ENCODE measurements at places on chromosomes 2 and 18.

GRCh38 chr2:38268691-38269327 lies 108.3 kb downstream of the ATL2 start:
- no peak for DNase-seq

DNA sequence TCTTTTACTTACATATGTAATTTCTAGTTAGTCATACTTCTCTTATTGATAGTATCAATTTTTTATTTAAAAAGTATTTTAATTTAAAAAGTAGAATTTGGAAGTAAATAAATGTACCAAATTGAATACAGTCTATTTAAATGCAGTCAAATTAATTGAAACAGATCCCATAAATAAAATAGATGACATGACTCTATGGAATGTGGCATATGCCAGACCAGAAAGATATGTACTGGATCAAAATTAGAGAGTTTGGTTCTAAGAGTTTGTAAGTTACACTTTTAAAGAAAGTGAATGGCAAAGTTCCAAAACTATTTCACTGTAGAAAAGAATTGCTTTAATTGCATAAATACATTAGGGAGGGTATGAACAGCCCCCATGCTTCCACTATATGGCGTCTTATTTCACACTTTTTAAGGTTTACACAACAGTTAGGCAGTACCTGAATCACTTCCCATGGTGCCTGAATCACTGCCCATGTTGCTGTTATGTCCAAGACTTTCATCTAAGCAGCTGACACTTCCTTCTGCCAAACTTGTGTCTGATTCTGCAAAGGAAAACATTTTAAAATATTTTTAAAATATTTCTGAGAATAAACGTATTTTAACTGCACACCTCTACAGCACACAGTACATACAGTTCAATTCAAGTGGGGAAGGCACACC lies 25.2 kb downstream of the IFIH1 start:
- no peak for DNase-seq

DNA sequence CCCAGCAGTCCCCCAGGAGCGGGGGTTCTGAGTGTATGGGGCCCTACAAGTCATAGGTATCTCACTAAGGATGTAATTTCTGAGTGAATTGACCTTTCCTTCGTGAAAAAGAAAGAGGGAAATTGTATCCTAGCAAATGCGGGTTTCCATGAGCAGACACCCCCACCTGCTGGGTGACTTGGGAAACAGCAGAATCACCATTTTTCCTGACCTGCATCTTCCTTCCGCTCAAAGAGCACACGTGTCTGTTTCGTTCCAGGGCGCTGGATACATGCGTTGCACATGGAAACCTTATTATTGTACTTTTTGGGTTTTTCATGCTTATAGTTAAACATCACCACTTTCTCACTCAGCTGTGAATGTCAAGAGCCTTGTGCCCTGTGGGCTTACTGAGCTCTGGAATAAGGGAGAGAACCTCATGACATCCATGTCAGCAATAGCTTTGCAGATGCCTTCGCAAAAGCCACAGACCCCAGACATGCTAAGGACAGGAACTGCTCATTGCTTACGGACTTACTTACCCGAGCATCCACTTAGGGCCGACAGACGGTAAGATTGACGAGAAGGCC lies 132.8 kb downstream of the TPO start:
- DNase-seq, result peak; percentile 24

- no peak for DNase-seq
Observed at GRCh38 chr18:3305933-3306332, 44.0 kb downstream of the MYL12B start.

GRCh38 chr18:22283397-22283796 lies 114.0 kb downstream of the GATA6 start:
- no peak for DNase-seq

GRCh38 chr2:64005707-64006356 lies 13.4 kb downstream of the VPS54 start:
- no peak for DNase-seq

DNA sequence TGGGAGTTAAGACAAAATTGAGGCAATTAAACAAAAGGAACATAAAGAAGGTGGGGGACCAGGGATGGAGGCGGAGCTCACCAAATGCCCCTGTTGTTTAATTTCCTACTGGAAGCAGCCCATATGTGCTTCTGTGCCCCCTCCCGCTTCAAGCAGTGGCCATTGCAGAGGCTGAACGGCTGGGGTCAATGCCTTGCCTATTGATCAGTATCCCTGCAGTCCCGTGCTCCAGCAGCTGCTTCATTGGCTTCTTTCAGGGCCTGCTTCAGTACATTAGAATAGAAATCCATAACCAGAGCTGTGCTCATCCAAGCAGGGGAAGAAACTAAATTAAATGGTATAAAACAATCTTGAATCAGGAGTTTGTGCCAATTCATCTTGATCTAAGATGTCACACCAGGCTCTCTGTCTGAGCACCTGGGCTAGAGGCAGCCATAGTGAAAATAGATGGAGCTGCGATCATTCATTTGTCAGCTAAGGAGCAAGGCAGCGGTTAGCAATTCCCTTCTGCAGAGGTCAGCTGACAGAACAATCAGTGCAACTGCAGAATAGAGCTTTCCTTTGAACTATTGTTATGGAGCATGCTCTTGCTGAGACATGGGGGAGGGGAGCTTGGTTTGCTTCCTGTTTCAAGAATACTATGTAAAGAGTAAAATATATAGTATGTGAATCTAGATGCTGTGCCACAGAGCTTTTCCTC lies 222.4 kb downstream of the WDR7 start:
- DNase-seq, result peak; percentile 23

DNA sequence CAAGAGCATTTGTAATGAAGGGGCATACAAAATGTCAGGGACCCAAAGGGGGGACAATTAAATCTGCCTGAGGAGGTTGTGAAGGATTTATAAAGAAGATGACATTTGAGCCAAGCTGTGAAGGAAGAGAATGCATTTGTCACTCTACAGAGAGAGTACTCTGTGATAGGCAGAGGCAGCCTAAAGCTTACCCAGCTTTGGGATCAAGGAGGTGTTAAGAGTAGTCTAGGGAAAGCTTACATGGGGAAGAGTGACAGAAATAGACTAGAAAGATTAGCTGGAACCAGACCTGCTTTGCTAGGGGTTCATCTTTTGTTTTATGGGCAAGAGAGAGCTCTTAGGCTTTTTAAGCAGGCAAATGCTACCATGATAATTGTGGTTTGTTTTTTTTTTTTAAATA lies 169.1 kb upstream of the CYP26B1 start:
- DNase-seq, result no peak

GRCh38 chr2:134137182-134137611 lies 116.7 kb upstream of the MGAT5 start:
- DNase-seq, result no peak

- DNase-seq, result no peak
Observed at GRCh38 chr2:197433780-197434438, 919 bp downstream of the SF3B1 start.

GRCh38 chr2:26721115-26722032 lies 28.9 kb downstream of the KCNK3 start:
- DNase-seq, result no peak

DNA sequence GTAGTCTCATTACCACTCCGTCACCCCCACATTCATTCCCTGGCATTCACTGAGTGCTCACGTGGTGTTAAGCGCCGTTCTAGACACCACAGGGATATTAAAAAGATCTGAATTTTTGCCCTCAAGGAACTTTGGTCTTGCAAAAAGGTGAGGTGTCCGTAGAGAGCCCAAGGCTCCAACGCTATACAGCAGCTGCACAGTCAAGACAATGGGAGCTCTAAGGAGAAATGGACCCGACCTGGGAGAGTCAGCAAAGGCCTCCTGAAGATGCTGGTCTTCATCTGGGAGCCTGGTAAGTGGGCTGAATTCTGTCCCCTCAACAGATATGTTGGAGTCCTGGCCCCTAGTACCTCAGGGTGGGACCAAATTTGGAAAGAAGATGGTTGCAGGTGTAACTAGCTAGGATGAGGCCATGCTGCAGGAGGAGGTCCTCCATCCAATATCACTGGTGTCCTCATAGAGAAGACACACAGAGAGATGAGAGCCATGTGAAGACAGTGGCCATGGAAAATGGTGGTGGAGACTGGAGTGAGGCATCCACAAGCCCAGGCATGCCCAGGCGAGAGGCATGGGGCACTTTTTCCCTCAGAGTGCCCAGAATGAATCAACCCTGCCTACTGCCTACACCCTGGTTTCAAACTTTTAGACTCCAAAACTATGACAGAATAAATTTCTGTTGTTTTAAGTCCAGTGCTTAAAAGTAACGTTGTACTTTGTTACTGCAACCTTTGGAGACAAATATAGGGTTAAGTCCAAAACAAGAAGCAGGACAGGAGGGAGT lies 247.3 kb downstream of the TTC32 start:
- DNase-seq, result no peak

GRCh38 chr2:7633566-7634153 lies 716.4 kb downstream of the RNF144A start:
- no peak for DNase-seq

DNA sequence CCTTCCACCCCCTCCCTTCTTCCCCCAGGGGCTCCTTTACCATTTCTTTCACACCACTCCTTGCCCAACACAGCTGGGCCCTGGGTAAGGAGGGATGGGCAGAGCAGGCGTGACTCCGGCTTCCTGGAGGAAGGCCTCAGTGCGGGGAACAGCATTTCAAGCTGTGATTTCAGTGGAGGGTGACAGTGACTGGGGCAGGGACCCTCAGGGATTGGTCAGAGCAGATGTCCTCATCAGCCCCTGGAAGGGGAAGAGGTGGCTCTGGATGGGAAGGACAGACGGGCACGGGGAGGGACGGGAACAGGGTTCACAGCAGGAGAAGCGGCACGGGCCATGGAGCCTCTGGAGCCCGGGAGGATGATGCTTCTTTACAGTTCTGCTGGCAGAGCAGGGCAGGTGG lies 130.8 kb upstream of the TWIST2 start:
- no peak for DNase-seq

DNA sequence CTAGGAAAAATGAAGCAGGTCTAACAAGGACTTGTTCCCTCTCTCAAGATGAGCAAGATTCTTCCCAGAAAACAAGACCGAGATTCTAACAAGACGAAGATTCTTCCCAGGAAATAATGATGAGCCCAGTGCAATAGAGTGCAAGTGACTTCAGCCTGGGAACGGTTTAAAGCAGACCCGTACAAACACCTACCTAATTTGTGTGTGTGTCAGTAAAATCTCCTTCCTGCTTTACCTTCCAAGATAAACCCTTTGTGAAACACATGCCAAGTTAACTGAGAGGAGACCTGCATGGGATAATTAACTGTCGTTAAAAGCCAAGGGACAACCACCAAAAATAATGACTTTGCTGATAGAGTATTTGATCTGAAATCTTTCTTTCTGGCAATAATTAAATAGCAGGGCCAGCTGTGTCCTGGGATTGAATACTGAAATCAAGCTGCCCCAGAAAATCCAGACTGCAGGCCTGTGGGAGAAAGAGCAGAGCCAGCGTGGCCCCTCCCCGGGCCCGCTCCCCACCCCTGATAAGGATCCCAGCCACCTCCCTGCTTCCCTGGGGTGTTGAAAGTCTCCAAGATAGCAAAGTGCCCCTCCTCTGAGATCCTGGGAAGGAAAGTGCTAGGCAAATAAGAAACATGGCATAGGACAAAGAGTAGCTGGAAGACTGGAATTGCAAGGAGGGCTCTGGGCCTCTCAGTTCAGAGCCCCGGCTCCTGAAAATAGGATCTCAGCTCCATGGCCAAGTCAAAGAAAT lies 145.5 kb downstream of the CYP26B1 start:
- DNase-seq, result no peak

DNA sequence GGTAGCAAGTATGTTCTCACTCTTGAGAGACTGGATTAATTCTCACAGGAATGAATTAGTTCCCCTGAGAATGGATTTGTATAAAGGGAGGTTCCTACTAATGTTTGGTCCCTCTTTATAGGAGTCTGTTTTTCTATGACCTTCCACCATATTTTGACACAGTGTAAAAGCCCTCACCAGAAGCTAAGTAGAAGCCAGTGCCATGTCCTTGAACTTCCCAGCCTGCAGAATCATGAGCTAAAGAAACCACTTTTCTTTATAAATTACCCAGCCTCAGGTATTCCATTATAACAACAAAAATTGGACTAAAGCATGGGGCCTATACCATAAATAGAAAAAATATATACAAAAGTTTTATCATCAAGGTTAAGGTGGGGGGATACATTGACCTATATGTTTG lies 227.9 kb upstream of the DTNA start:
- no peak for DNase-seq

DNA sequence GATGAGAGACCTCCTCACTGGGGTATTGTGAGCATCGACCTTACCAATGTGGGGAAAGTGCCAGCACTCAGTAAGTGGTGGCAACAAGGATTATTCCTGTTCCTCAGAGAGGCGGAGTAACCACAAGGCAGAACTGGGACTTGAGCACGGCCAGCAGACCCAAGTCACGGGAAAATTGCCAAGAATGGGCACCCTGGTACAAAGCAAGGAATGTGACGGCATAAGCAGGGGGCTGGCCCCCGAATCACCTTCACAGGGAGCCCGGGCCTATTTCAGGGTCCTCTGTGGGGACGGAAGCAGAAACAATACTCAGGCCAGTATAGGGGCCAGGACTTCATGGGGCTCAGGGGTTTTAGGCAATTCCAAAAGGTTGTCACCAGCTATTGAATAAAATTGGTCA lies 25.4 kb downstream of the CENPA start:
- no peak for DNase-seq

- DNase-seq, result no peak
Observed at GRCh38 chr2:142872882-142873724, 4.4 kb upstream of the KYNU start.

DNA sequence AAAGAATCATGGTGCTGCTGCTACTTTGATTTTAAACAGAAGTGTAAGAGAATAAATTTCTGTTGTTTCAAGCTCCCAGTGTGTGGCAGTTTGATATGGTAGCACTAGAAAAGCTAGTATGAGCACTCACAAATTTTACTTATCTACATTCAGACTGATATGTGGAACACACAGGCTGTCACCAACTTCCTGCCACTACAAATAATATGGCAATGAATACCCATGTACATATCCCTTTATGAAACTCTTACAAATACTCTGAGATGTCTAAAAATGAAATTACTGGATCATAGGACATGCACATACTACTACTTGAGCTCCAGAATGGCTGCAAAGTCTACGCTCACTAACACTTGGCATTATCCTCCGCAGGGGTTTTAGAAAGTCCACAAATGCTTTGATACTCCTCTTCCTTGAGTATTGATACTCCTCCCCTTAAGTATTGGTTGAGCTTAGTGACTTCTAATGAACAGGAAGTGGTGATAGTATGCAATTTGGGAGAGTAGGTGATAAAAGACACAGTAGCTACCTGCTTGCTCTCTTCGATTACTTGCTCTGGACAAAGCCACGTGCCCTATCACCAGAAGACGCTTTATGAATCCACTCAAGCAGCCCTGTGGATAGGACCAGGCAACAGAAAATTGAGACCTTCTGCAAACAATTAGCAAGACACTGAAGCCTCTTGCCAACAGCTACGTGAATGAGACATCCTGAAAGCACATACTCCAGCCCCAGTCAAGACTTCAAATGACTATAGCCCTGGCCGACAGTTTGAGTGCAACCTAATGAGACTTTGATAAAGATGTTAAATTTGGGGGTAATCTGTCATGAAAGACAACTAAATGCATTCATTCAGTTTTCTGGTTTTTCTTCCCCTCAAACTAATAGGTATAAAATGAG lies 35.4 kb downstream of the FBXO11 start:
- DNase-seq, result no peak
